ENCODE measurements at places on chromosomes 5 and 9. TPM values are rescaled to one million over a fixed set of nuclear protein-coding genes. Genes with fewer than 3 reads are reported as not detected.

DNA sequence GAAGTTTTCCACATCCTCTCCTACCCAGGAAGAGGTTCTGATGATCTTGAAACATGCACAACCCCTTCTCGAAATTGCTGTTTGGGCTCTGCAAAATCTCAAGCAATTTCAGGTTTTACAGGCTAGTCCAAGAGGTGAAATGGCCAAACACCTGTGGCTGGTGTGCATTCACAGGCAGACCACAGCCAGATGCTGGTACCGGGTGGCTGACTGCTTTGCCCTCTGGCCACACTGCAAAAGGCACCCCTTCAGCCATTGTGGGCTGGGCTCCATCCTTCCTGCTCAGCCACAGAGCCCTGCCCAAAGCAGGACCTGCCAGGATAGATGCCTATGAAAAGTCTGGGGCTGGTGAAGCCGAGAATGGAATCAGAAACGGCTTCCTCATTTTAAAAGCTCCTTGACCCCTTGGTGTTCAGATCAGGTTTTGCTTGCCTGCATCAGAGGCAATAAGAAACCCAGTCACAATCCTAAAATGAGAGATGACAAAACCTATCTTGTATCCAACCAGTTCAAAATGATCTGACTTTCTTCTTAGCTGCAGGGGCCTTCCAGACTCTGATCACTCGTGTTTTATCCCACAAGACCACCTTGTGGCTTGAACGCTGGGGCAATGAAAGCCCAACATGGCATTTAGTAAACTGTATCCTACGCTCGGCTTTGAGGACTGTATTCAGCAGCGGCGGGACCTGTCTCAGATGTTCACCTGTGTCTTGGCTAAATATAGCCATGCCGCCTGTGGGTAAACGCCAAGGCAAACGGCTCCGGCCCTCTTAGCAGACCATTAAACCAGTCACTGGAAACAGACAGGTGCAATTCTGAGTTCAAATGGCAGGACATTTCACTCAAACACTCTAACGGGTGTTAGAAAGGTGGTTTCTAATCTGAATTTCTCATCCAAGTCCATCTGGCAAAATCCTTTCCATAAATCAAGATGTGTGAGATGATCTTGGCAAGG lies 49.6 kb downstream of the EPB41L4B start:
- no peak overlapping the region for H3K4me3 ChIP-seq
- H3K27ac ChIP-seq, result no peak overlapping the region
- no peaks in the 10 kb centered on the region for H3K36me3 ChIP-seq
- no peak for DNase-seq
- H3K27me3 ChIP-seq, result no peaks in the 10 kb centered on the region

DNA sequence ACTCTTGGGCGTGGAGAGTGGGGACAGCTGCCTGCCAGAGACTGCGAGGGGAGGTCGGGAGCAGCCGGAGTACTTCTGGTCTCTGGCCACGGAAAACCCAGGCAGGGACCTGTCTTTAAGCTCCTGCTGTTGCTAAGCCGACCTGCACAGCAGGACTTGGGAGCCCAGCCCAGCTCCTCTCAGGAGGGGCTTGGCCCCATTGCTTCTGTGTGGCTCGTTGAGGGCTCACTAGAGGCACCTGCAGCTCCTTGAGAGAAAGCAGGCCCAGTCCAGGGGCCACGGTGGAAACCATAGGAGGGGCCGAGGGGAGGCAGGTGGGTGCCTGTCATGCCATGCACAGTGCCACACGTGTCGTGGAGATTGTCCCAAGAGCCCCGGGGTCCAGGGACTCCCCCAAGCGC lies 3.3 kb upstream of the LCN2 start:
- no peak for DNase-seq
- no peak overlapping the region for H3K27ac ChIP-seq
- no peaks in the 10 kb centered on the region for H3K36me3 ChIP-seq

GRCh38 chr9:2190939-2191608 lies 175.9 kb downstream of the SMARCA2 start:
- no peak overlapping the region for H3K27ac ChIP-seq
- peaks cover 30% of the 10 kb centered on the region for H3K36me3 ChIP-seq
- DNase-seq, result no peak
- no peak overlapping the region for H3K4me3 ChIP-seq
- H3K4me1 ChIP-seq, result no peaks in the 10 kb centered on the region
- no peaks in the 10 kb centered on the region for H3K27me3 ChIP-seq

GRCh38 chr9:13992138-13993088 lies 321.5 kb downstream of the NFIB start:
- H3K4me1 ChIP-seq, result no peaks in the 10 kb centered on the region
- no peaks in the 10 kb centered on the region for H3K36me3 ChIP-seq
- no peak overlapping the region for H3K27ac ChIP-seq
- no peaks in the 10 kb centered on the region for H3K27me3 ChIP-seq
- DNase-seq, result no peak
- no peak overlapping the region for H3K4me3 ChIP-seq

- no peaks in the 10 kb centered on the region for H3K4me1 ChIP-seq
- no peak overlapping the region for H3K27ac ChIP-seq
- no peaks in the 10 kb centered on the region for H3K36me3 ChIP-seq
- H3K27me3 ChIP-seq, result no peaks in the 10 kb centered on the region
- DNase-seq, result peak; percentile 46
- H3K4me3 ChIP-seq, result no peak overlapping the region
Measured at GRCh38 chr5:1538741-1539392, 15.1 kb upstream of the LPCAT1 start.

GRCh38 chr5:106397700-106398099 lies 1273.0 kb downstream of the EFNA5 start:
- no peaks in the 10 kb centered on the region for H3K4me1 ChIP-seq
- no peaks in the 10 kb centered on the region for H3K27me3 ChIP-seq
- no peak for DNase-seq

DNA sequence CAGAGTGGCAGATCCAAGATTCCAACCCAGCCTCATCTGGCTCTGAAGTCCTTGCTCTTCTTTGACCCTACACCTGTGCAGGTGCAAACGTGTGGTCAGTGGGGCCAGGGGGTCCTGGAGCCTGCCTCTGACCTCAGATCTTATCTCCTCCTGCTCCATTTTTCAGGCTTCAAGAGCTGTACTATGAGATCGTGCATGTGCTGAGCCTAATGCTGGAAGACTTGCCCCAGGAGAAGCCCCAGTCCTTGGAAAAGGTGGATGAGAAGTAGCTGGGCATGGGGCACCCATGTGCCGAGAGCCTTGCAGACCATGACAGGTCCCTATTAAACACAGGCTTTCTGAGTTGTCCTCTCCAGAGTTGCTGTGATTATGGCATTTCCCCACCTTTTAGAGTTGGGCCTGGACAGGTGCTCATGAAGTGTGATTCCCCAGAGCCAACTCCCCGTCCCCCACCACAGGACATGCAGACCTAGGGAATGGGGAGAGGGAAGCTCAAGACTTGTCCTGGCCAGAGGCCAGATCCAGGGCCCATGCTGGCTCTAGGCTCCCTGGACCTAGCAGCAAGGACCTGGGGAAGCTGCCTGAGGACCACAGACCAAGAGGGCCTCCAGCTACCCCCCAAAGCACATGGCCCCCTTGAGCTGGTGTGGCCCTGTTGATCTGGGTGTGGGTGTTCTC lies 22.5 kb downstream of the PITX1 start:
- DNase-seq, result peak; percentile 50
- peaks cover 23% of the 10 kb centered on the region for H3K4me1 ChIP-seq
- no peak overlapping the region for H3K27ac ChIP-seq

- H3K4me3 ChIP-seq, result no peak overlapping the region
- H3K27ac ChIP-seq, result no peak overlapping the region
- no peak for DNase-seq
- H3K36me3 ChIP-seq, result no peaks in the 10 kb centered on the region
Measured at GRCh38 chr5:134969166-134969565, 1.5 kb downstream of the CATSPER3 start.

Gene AIF1L
- total RNA-seq, result 2.5 TPM

Gene BTNL8
- 0.71 TPM for total RNA-seq

Gene PCDHB16
- total RNA-seq, result 6.3 TPM

Gene CACNA1B
- total RNA-seq, result 0.71 TPM

Gene DNAI1
- total RNA-seq, result under 0.01 TPM
